Retina (tissue), 1 donor: ENCODE measurements at places on chromosomes 11 and 22.

- DNase-seq, result no peak
These were observed 73.5 kb downstream of the TIMP3 start for GRCh38 chr22:32874976-32875375.

- no peak for DNase-seq
These were observed 25.8 kb upstream of the SLC22A12 start for GRCh38 chr11:64564947-64565889.

DNA sequence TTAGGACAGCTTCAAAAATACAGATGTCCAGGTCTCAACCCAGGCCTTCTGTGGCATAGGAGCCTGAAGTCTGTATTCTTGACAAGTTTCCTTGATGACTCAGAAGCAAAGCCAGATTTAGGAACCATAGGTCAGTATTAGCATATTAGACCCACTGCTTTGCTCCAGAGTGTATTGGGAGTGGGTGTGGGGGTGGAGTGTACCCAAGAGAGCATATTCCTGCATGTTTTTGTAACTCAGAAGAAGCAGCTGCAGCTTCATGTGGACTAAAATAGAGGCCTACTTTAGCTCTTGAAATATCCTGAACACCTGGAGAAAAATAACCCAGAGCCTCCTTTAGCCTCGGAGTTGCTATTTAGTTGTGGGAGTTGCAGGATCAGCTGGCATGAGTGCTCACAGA, 106.7 kb downstream of the CCDC81 start:
- no peak for DNase-seq

- DNase-seq, result no peak
These were observed 9.6 kb downstream of the RCN1 start for GRCh38 chr11:32100495-32100894.

- no peak for DNase-seq
These were observed 93.2 kb downstream of the RELT start for GRCh38 chr11:73469401-73469800.

DNA sequence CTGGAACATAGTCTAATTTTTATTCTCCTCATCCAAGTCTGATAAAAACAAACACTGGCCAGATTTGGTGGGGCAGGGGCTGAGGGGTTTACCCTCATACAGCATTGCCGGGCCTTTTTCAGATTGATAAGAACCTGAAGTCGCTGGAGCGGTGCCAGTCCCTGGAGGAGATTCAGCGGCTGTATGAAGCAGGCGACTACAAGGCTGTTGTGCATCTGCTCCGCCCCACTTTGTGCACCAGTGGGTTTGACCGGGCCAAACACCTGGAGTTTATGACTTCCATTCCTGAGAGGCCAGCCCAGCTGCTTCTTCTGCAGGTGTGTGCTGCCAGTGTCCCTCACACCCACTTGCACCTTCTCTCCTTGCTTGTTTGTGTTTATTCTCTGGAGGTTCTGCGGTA, 55.8 kb downstream of the CABIN1 start:
- no peak for DNase-seq

- no peak for DNase-seq
These were observed at the start of gene CYB5R2 for GRCh38 chr11:7672960-7673723. Gene CYB5R2 (minus strand): TSS chr11:7673500. CDS start chr11:7672825, 675 bp downstream.

GRCh38 chr11:57344826-57345225, 6.7 kb downstream of the P2RX3 start:
- no peak for DNase-seq

- DNase-seq, result no peak
These were observed 31.3 kb downstream of the RSF1 start for GRCh38 chr11:77789061-77789730.

GRCh38 chr11:119709638-119710346, 19.2 kb downstream of the NECTIN1 start:
- peak; percentile 91 for DNase-seq

- no peak for DNase-seq
These were observed 1.7 kb downstream of the PDE3B start for GRCh38 chr11:14645015-14645912.

DNA sequence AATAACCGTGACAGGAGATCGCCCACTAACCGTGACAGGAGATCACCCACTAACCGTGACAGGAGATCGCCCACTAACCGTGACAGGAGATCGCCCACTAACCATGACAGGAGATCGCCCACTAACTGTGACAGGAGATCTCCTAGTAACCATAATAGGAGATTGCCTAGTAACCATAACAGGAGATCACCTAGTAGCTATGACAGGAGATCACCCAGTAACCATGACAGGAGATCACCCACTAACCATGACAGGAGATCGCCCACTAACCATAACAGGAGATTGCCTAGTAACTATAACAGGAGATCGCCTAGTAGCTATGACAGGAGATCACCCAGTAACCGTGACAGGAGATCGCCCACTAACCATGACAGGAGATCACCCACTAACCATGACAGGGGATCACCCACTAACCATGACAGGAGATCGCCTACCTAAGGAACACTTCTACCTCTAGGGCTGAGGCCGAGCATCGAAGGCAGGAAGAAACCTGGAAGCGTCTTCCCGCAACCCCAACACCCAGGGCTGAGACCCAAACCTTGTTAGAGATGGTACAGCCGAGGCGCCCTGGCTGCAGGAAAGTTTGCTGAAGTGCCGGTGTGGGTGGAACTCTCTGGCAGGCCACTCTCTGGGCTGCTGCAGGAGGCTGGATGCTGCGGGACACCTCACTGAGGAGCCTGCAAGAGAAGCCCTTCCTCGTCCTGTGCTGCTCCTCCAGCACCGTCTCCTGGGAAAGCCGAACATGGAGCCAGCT, 67.5 kb upstream of the THY1 start:
- DNase-seq, result no peak

- no peak for DNase-seq
These were observed 55.1 kb downstream of the BTG4 start for GRCh38 chr11:111456859-111457730.

GRCh38 chr22:38176170-38176741, 5.4 kb downstream of the PLA2G6 start:
- no peak for DNase-seq

DNA sequence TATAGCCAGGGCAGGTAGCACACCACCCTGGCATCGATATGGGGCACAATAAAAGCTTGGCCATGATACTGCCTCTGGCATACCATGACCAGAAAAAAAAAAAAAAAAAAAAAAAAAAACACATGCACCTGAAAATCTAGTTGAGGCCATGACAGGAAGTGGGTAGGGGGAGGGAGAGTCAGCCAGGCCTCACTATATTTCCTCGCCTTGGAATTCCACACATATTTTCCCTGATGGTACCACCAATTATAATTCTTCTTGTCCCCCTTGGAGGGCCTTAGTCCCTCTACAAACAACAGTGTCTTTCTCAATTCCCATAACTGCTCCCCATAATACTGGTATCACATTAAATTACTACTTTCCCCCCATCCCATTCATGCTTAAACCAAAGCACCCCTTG, 12.6 kb upstream of the CHKA start:
- DNase-seq, result no peak

DNA sequence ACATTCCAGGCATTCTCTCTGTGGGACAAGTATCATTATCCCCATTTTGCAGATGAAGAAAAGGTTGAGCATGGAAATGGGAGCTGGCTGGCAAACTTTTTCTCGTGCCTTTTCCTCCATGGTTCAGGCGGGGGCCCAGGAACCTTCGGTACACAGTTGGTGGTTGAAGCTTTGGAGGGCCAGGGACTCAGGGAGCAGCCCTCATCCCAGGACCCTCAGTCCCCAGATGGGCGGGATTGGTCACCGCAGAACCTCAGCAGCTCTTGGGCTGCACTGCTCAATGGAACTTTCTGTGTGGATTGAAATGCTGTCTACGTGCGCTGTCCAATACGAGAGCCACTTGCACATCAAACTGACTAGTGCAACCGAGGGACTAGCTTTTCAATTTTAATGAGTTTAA, 61.2 kb downstream of the TSPAN18 start:
- no peak for DNase-seq
